ENCODE measurements at places on chromosomes 7 and 10. TPM values are rescaled to one million over a fixed set of nuclear protein-coding genes. Genes with fewer than 3 reads are reported as not detected.

DNA sequence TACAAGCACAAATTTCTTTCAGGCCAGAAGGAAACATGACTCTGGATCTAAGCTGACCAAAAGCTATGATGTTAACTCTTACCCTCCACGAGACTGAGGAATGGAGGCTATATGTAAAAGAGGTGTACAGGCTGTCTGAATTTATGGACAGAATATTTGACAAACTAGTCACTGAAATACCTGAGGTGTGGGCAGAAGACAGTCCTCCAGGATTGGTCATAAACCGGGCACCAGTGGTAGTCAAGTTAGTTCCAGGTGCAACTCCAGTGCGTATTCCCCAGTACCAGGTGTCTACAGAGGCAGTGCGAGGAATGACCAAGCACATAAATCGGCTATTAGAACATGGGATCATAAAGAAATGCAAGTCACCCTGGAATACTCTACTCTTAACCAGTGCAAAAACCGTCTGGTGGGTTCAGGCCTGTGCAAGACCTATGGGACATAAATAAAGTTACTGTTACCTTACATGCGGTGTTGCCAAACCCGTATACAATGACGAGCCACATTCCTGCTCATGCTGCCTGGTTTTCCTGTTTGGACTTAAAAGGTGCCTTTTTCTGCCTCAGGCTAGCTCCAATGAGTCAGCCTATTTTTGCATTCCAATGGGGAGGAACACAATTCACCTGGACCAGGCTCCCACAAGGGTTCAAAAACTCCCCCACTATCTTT, 6.7 kb upstream of the CYREN start:
- peaks cover 9% of the 10 kb centered on the region for H3K36me3 ChIP-seq
- DNase-seq = no peak
- H3K4me1 ChIP-seq = no peaks in the 10 kb centered on the region
- H3K4me3 ChIP-seq = no peak overlapping the region

DNA sequence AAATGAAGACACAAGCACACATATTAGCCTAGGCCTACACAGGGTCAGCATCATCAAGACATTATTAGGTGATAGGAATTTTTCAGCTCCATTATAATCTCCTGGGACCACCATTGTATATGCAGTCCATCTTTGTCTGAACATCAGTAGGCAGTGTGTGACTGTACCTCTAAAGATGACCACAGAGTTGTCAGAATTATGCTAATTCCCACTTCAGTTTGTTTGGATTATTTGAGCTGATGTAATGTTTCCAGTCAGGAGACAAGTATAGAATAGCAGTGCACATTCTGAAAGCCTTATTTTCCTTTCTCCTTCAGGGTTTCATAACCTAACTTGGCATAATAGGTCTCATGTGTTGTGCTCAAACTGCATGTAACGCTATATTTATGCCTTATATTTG, 306.4 kb downstream of the NXPH1 start:
- DNase-seq = no peak
- no peak overlapping the region for H3K27ac ChIP-seq
- H3K36me3 ChIP-seq = no peaks in the 10 kb centered on the region
- H3K4me3 ChIP-seq = no peak overlapping the region

GRCh38 chr7:884191-885003, 8.0 kb downstream of the GET4 start:
- DNase-seq = no peak
- H3K4me1 ChIP-seq = peaks cover 12% of the 10 kb centered on the region
- no peaks in the 10 kb centered on the region for H3K27me3 ChIP-seq

GRCh38 chr10:72605122-72605521, 20.8 kb downstream of the MICU1 start:
- H3K36me3 ChIP-seq = no peaks in the 10 kb centered on the region
- no peaks in the 10 kb centered on the region for H3K4me1 ChIP-seq
- DNase-seq = no peak
- no peak overlapping the region for H3K4me3 ChIP-seq
- H3K27ac ChIP-seq = no peak overlapping the region

- no peak overlapping the region for H3K4me3 ChIP-seq
- no peaks in the 10 kb centered on the region for H3K36me3 ChIP-seq
- DNase-seq = no peak
- no peaks in the 10 kb centered on the region for H3K27me3 ChIP-seq
These were observed 30.0 kb upstream of the PCGF5 start for GRCh38 chr10:91190388-91190870.

DNA sequence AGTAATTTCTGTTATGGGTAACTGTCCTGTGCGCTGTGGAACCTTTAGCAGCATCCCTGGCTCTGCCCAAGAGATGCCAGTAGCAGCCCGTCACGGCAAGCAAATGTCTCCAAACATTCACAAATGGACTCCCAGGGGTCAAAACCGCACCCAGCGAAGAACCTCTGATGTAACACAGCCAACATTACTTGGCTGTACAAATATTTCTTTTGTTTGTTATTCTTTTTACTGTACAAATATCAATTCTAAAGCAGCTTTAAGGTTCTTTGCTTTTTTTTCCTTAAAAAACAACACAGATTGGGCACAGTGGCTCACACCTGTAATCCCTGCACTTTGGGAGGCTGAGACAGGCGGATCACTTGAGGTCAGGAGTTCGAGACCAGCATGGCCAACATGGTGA, 182.5 kb downstream of the KMT2E start:
- DNase-seq = no peak
- no peaks in the 10 kb centered on the region for H3K27me3 ChIP-seq
- peaks cover 4% of the 10 kb centered on the region for H3K36me3 ChIP-seq
- no peak overlapping the region for H3K4me3 ChIP-seq
- no peak overlapping the region for H3K27ac ChIP-seq

DNA sequence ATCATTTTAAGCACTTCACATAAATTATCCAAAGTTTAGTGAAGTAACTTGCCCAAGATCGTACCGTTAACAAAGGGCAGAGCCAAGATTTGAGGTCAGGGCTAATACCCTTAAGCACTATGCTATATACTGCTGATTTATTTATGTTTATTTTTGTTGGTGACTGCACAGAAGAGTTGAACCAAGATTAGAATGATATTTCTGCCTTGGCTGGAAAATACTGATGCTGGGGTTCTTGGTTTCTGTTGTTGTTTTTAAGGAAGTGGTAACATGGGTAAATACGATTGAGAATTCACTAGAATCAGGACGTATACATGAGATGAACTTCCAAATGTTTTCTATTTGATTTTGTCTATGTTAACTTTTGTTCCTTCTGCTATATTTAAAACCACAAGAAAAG, 9.3 kb downstream of the ADD3 start:
- no peak overlapping the region for H3K27ac ChIP-seq
- no peaks in the 10 kb centered on the region for H3K36me3 ChIP-seq
- no peak overlapping the region for H3K4me3 ChIP-seq
- H3K27me3 ChIP-seq = no peaks in the 10 kb centered on the region
- no peak for DNase-seq
- H3K4me1 ChIP-seq = peaks cover 3% of the 10 kb centered on the region

- no peak overlapping the region for H3K4me3 ChIP-seq
- H3K27ac ChIP-seq = no peak overlapping the region
- H3K4me1 ChIP-seq = peaks cover 7% of the 10 kb centered on the region
- H3K36me3 ChIP-seq = no peaks in the 10 kb centered on the region
These were observed 66.4 kb downstream of the RAMP3 start for GRCh38 chr7:45223728-45224630.

DNA sequence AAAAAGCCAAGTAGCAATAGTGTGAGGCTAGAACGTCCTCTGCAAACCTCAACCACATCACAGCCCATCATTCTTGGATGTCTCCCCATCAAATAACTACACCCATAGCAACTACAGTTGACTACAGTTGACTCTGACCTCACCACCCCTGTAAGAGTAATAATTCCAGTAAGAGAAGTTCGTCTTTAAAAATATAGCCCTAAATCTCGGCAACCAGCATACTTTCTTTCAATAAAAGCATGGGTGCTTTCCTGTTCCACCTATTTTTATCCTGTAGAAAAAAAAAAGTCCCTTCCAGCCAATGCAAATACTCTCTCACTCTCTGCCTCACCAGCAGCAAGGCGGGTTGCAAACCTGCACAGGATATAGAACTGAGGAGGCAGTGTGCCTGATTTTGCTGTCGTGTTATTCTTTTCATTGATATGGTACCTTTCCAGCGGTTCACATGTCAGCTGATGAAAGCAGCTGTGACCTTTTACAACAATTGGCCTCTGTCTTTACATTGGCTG, 187.5 kb upstream of the NFE2L3 start:
- H3K36me3 ChIP-seq = no peaks in the 10 kb centered on the region
- H3K27ac ChIP-seq = peak overlapping the region; percentile 14
- H3K27me3 ChIP-seq = no peaks in the 10 kb centered on the region
- peaks cover 3% of the 10 kb centered on the region for H3K4me1 ChIP-seq

- H3K27ac ChIP-seq = no peak overlapping the region
- peaks cover 10% of the 10 kb centered on the region for H3K4me1 ChIP-seq
- no peak overlapping the region for H3K4me3 ChIP-seq
- no peaks in the 10 kb centered on the region for H3K36me3 ChIP-seq
- DNase-seq = no peak
These were observed 90.8 kb downstream of the MCU start for GRCh38 chr10:72782649-72783330.

CUBN gene
- 14.8 TPM for total RNA-seq

DNA sequence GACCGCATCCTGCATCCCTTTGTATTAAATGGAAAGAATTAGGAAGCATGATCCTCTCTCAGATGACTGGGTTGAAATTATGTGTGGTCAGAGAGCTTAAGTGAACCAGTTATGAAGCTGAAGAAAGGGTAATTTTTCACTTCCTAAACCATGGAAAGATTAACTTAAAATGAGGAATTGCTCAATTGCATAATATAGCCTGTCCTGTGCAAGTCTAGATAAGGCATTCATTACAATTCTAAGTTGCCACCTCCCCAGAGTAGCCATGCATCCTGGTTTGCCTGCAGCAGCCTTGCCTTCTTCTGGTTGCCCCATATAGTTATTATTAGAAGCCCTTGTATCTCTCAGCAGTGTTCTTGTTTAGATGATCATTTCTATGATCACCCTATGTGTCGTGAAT, 45.3 kb downstream of the STARD3NL start:
- peaks cover 6% of the 10 kb centered on the region for H3K36me3 ChIP-seq
- no peaks in the 10 kb centered on the region for H3K27me3 ChIP-seq
- H3K4me1 ChIP-seq = no peaks in the 10 kb centered on the region
- no peak overlapping the region for H3K4me3 ChIP-seq

SORCS1 gene
- total RNA-seq = 0.76 TPM

PRPS1L1 gene
- total RNA-seq = not detected

DNA sequence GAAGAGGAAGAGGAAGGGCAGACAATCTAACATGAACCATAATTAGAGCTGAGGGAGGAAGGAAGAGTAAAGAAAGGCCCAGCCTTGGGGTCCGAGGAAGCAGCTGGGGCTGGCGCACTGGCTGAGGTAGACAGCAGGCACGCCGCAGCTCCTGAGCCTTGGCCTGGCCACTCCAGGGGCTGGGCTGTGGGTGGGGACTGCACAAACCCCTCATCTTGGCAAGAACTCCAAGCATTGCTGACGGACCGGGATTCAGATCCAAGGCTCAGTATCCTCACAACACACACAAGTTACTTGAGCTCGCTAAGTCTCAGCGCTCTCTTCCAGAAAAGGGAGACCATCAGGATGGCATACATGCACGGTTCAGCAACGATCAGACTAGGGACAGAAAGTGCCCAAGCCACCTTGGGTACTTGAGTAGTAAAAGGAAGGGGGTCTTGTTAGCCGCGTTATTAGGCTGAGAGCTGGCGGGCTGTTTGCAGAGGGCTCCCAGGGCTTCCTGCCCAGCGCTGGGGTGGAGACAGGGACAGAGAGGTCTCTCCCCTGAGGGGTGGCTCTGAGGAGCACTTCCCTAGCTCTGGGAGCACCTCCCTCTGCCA, 4.5 kb downstream of the TNS3 start:
- no peaks in the 10 kb centered on the region for H3K27me3 ChIP-seq
- H3K27ac ChIP-seq = peak overlapping the region; percentile 85
- no peak overlapping the region for H3K4me3 ChIP-seq
- H3K36me3 ChIP-seq = no peaks in the 10 kb centered on the region
- peaks cover 70% of the 10 kb centered on the region for H3K4me1 ChIP-seq

SYT15 gene
- total RNA-seq = 12.7 TPM

GRCh38 chr7:42627626-42628025, 284.2 kb downstream of the C7orf25 start:
- no peaks in the 10 kb centered on the region for H3K36me3 ChIP-seq
- no peaks in the 10 kb centered on the region for H3K4me1 ChIP-seq
- DNase-seq = no peak

GRCh38 chr7:78033410-78033809, 234.8 kb downstream of the PHTF2 start:
- H3K27ac ChIP-seq = no peak overlapping the region
- DNase-seq = no peak
- H3K4me1 ChIP-seq = no peaks in the 10 kb centered on the region
- no peaks in the 10 kb centered on the region for H3K36me3 ChIP-seq

CNNM1 gene
- total RNA-seq = 0.85 TPM

DNA sequence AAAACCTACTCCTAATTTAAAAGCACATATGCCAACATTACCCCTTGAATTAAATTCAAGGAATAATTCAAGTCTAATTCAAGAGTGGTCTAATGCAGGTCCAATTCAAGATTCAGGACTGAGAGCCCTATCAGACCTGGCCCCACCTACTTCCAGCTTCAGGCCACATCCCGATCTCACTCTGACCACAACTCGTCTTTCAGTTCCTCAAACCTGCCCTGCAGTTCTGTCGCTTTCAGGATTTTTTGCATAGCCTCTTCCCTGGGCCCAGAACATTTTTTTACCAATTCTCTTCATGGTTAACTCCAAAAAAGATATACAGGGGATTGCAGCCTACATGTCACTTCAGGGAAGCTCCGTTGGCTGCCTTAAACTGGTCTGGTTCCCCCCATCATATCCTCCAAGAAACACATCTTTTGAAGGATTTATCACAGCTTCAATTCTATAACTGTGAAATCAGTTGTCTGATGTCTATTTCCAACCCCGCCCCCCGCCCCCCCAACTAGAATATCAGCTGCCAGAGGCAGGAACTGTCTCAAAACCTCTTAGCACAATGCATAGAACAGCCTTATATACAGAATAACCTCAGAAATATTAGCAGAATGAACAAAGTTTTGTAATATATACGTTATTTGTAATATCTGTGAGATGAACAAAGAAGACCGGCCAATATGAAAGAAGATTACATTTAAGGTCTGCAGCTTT, 20.8 kb downstream of the CCDC6 start:
- no peaks in the 10 kb centered on the region for H3K36me3 ChIP-seq
- no peak overlapping the region for H3K27ac ChIP-seq
- no peak overlapping the region for H3K4me3 ChIP-seq
- no peaks in the 10 kb centered on the region for H3K4me1 ChIP-seq
- no peak for DNase-seq
- no peaks in the 10 kb centered on the region for H3K27me3 ChIP-seq

UPK3B gene
- total RNA-seq = 1.9 TPM

SKAP2 gene
- total RNA-seq = 75.8 TPM

HELLS gene
- total RNA-seq = 13.5 TPM

DNA sequence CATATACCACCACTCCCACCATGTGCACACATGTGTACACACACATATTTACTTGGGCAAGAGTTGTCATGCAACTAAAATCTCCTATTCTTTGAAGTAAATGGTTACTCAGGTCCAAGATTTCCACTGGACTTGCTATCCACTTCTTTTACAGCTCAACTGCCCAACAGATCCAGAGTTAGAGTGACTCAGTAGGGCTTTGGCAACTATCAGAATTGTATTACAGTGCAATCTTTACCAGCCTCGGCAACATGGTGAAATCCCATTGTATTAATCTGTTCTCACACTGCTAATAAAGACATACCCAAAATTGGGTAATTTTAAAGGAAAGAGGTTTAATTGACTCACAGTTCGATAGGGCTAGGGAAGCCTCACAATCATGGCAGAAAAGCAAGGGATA, 51.9 kb upstream of the ABLIM1 start:
- peaks cover 7% of the 10 kb centered on the region for H3K4me1 ChIP-seq
- no peaks in the 10 kb centered on the region for H3K36me3 ChIP-seq
- no peak overlapping the region for H3K4me3 ChIP-seq

All from kidney (tissue), 22 donors.